Stimulated activated CD4-positive, alpha-beta T cell treated with anti-CD3 and anti-CD28 coated beads, Interleukin-1b, Interleukin-23, amount 100 ng/mL, for 4 hours (primary cell): ENCODE measurements at places on chromosomes 2 and 18.

DNA sequence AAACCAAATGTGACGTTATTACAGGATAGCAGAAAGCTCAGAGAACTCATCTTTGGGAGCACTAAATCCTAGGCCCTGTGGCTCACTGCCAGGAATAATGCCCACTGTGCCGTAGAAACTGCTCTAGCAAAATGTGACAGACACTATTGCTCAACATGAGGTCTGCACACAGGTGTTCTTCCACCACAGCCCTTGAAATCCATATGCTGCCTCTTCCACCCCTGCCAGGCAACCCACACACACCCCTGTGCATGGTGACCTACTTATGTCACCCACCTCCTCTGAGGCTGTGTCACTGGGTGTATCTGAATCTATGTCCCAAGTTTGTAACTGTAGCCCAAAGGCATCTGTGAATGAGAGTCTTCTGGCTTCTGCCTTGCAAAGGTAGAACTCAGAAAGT lies 66.1 kb upstream of the MBOAT2 start:
- DNase-seq = no peak

- no peak for DNase-seq
These were observed 49.0 kb upstream of the TMEM87B start for GRCh38 chr2:112006076-112006410.

DNA sequence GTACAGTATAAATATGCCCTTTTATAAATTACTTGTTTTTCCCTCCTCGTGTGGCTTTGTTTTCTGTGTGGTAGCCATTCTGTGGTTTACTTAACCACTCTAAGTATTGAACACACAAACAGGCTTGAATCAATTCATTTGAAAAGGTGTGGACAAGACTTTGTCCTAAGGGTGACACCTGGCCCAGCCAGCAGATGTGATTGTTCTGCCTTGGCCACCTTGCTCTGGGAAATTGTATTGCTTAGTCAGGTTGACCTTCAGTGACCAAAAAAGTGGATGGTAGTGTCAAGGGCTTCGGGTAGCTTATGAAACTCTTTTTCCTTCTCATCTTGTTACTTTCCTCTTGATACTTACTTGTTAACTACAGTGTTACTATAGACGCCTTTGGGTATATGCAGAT lies 61.9 kb downstream of the DGKD start:
- DNase-seq = no peak

DNA sequence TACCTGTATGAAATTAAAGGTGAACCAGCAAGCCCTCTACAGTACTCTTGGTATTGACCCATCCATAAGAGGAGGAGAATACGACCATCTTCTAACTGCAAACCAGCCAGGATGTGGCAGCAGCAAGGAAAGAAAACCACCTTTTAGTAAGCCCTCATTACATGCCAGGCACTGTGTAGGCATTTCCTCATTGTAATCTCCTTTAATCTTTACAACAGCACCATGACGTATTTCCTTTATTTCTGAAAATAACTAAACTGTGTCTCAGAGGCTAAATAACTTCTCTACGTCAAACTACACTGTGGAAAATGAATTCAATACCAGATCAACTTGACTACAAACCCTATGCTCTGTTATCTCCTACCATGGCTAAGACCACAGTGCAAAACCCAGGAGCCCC lies 18.2 kb downstream of the WDR35 start:
- DNase-seq = no peak

GRCh38 chr2:40964509-40965250 lies 512.8 kb upstream of the SLC8A1 start:
- no peak for DNase-seq

DNA sequence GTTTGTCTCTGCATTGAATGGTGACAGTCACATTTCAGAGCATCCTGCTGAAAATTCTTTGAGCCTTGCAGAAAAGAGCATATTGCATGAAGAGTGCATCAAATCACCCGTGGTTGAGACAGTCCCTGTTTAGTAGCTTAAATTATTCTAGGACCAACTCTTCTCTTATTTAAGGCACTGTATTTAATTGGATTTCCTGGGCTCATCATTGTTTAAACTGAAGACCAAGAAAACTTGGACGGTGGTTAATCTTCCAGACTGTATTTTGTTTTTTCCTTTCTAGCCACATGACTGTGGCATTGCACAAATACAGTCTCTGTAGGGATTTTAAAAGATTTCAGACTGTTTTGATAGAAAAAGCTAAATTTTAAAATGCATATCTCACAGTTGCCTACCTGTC lies 114.4 kb downstream of the GALNT3 start:
- DNase-seq = no peak
